Subcutaneous preadipocyte (primary cell): ENCODE measurements at places on chromosomes 5 and 9. TPM values are rescaled to one million over a fixed set of nuclear protein-coding genes. Genes with fewer than 3 reads are reported as not detected.

ZSWIM6 gene
- 7.7 and 14.9 TPM in 2 replicates for total RNA-seq

KIF4B gene
- under 0.01 TPM in 1 of 2 replicates, not detected in the other for total RNA-seq

OSMR gene
- 108 and 122 TPM in 2 replicates for total RNA-seq

NSD1 gene
- 30.1 and 47.9 TPM in 2 replicates for total RNA-seq

RXRA gene
- total RNA-seq, result 18.4 and 19.7 TPM in 2 replicates

CTXN3 gene
- total RNA-seq, result not detected in 2 replicates

FREM1 gene
- total RNA-seq, result 0.37 and 0.39 TPM in 2 replicates

C9orf153 gene
- total RNA-seq, result 0.20 and 0.37 TPM in 2 replicates

EEIG1 gene
- 10.8 and 13.6 TPM in 2 replicates for total RNA-seq

CCNO gene
- total RNA-seq, result 0.20 TPM in 1 of 2 replicates, not detected in the other

FOXI1 gene
- total RNA-seq, result not detected in 2 replicates

MRRF gene
- 42.6 and 44.0 TPM in 2 replicates for total RNA-seq

TMEM171 gene
- 4.4 and 7.4 TPM in 2 replicates for total RNA-seq
